ENCODE measurements at places on chromosomes 4 and X.

DNA sequence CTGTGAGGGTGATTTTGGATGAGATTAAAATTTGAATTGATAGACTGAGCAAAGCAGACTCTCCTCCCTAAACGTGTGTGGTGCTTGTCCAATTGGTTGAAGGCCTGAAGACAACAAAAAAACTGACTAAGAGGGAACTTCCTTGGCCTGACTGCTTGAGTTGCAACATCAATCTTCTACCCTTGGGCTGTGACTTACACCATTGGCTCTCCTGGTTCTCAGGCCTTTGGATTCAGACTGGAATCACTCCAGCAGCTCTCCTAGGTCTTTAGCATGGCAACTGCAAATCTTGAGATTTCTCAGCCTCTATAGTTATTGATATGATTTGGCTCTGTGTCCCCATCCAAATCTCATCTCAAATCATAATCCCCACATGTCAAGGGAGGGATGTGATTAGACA, 49.7 kb upstream of the IGFBP7 start:
- no peak for DNase-seq

- no peak for DNase-seq
These were observed 179.9 kb upstream of the PPP3CA start for GRCh38 chr4:101527188-101527587.

- no peak for DNase-seq
These were observed 70.3 kb downstream of the CRMP1 start for GRCh38 chr4:5822619-5823018.

GRCh38 chr4:67397031-67397430, 148.3 kb downstream of the CENPC start:
- no peak for DNase-seq

DNA sequence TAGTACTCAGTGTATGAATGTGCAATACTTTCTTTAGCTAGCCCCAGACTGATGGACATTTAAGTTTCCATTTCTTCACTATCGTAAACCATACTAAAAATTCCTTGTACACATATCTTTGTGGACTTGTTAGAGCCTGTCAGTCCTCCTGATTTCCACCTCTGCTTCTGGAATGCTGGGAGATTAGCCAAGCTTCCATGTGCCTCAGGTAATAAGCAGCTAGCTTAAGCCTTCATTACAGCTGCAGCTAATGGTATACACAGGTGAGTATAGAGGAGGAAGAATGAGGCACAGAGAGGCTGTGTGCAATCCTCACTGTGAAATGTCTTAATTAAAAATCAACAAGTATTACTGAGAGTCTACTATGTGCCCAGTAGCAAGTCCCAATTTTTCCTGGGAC, 9.8 kb downstream of the SMIM9 start:
- DNase-seq: no peak

GRCh38 chrX:104288961-104289360, 34.2 kb upstream of the ESX1 start:
- DNase-seq: no peak

GRCh38 chrX:38117485-38117884, 103.2 kb downstream of the SRPX start:
- DNase-seq: peak; percentile 48

- no peak for DNase-seq
These were observed 316.9 kb downstream of the EVC2 start for GRCh38 chr4:5391492-5391891.

Measured in cardiac muscle cell (in vitro differentiated cells and primary cell).